Head of caudate nucleus (tissue), 42 donors: ENCODE measurements at places on chromosomes 1 and 21.
A peak's percentile ranks its signal among the peaks of the same experiment; 100 is the strongest.

- no peak for DNase-seq
Measured at GRCh38 chr1:236808564-236809130, 13.6 kb downstream of the MTR start.

DNA sequence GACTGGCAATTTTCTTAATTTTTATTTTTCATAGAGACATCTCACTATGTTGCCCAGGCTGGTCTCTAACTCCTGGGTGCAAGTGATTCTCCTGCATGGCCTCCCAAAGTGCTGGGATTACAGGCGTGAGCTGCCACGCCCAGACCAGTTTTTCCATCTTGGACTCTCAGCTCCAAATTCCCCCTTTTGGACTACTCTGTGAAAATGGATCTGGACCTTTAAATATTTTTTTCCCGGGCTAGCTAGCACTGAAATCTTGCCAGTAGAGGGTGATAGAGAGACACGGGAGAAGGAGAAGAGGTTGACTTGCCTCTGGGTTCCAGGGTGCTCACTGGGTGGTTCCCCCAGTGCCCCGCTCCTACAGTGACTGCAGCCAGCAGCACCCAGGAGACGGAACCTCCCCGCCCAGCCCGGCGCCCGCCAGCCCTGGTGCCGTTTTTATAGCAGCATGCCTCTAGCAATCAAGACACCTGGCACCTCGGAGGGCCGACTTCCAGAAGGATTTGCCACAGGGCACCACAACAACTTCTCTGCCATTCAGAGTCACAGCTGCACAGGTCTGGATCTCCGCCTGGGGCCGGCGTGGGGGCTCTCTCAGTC lies 34.7 kb upstream of the SCCPDH start:
- peak; percentile 71 for DNase-seq

GRCh38 chr1:146021050-146021445 lies 487 bp downstream of the HJV start:
- DNase-seq: no peak

- DNase-seq: no peak
Measured at GRCh38 chr1:202588503-202589189, 121.6 kb downstream of the SYT2 start.

- no peak for DNase-seq
Measured at GRCh38 chr1:171055966-171056643, 34.6 kb upstream of the FMO3 start.

- DNase-seq: peak; percentile 25
Measured at GRCh38 chr1:222754366-222755139, 17.6 kb downstream of the FAM177B start.

GRCh38 chr1:193766329-193766728 lies 579.9 kb upstream of the B3GALT2 start:
- no peak for DNase-seq

- no peak for DNase-seq
Measured at GRCh38 chr1:182826892-182827291, 12.3 kb upstream of the DHX9 start.
